DMS53 (cell line): ENCODE measurements at places on chromosomes 7 and 10.
A peak's percentile ranks its signal among the peaks of the same experiment; 100 is the strongest.

DNA sequence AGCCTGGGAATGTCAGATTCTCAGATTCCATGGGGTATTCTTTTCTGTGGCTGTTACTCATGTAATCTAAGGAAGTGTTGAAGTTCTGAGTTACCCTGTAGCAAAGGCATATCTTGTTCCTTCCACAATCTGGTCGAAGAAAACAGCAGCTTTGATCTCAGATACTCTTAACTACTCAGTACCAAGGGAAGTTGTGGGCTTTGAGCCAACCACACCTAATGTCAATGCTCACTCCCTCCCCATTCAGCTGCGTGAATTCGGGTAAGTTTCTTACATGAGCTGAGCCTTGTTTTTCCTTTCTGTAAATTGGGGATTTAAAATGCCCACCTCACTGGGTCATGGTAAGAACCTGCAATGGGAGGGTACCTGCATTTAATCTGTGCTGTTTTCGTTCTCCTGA lies 52.5 kb downstream of the PTPRN2 start:
- no peak for DNase-seq

GRCh38 chr10:23005150-23005549 lies 77.3 kb downstream of the ARMC3 start:
- no peak for DNase-seq

DNA sequence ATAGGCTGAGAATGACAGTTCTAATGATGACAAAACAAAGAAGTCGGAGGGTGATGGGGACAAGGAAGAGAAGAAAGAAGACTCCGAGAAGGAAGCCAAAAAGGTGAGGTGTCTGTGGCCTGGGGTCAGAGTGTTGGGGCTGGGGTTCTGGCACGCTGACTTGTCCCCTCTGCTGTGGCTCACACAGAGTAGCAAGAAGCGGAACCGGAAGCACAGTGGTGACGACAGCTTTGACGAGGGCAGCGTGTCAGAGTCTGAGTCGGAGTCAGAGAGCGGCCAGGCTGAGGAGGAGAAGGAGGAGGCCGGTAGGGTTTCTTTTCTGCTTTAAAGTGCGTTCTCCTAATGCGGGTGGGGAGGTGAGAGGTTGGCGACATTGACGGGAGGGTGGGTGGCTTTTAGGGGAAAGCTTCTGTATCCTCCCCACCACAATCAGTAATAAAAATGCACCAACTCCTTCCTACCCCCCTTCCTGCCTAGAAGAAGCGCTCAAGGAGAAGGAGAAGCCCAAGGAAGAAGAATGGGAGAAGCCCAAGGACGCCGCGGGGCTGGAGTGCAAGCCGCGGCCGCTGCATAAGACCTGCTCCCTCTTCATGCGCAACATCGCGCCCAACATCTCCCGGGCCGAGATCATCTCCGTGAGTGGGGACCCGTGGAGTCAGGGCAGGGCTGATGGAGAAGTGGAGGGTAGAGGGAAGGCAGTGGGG lies 4.6 kb downstream of the UFSP1 start:
- DNase-seq = no peak

DNA sequence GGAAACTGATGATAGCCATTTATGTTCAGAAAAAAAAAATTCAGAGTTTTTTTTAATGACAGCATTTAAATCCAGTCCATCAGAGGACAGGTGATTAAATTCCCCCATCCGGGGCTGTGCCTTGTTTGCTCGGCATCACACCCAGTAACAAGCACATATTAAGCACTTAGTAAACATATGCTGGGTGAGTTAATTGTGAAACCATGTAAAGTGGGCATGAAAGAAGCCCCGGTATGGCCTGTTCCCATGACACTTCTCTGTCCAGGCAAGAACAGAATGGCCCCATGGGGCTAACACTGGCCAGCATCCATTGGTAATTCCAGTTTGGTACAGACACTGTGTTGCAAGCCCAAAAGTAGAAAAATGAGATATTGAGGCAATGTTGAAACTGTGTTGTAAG lies 220.8 kb upstream of the RNF32 start:
- DNase-seq = no peak

GRCh38 chr10:131781791-131782190 lies 119.0 kb upstream of the PPP2R2D start:
- no peak for DNase-seq

DNA sequence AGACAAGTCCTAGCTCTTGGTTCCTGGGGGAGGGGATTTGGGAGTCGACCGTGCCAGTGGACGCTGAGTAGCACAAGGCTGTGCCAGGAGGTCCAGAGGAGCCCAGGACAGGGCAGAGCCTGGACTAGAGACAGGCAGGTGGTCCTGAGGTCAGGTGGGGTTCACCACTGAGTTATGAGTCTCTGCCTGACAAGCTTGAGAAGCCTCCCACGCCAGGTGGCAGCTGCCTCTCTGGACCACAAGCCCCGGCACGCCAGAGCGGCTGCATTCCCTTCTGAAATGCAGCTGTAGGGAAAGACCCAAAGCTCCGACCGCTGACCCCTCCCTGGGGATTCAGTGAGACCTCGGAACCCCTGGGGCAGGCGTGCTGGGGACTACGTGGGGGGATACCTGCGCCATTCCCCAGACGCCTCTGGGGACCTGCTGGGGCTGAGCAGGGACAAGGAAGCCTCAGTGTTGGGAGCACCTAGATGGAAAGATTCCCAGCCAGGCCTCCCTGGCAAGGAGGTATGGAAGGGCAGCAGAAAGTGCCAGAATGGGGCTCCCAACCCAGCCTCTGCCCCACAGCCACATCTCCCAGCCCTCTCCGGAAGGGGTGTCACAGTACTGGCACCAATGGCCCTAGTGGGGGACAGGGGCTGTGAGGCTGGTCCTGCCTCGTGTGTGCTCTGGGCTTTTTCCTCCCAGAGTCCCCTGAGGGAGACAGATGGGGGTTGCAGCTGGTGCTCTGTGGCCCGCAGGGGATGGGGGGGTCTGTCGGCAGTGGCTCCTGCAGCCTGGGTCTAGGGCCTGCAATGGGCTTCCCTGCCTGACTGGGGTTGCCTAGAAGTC lies 29.0 kb downstream of the PDGFA start:
- no peak for DNase-seq

- no peak for DNase-seq
Measured at GRCh38 chr7:25308906-25309705, 80.8 kb upstream of the NPVF start.

DNA sequence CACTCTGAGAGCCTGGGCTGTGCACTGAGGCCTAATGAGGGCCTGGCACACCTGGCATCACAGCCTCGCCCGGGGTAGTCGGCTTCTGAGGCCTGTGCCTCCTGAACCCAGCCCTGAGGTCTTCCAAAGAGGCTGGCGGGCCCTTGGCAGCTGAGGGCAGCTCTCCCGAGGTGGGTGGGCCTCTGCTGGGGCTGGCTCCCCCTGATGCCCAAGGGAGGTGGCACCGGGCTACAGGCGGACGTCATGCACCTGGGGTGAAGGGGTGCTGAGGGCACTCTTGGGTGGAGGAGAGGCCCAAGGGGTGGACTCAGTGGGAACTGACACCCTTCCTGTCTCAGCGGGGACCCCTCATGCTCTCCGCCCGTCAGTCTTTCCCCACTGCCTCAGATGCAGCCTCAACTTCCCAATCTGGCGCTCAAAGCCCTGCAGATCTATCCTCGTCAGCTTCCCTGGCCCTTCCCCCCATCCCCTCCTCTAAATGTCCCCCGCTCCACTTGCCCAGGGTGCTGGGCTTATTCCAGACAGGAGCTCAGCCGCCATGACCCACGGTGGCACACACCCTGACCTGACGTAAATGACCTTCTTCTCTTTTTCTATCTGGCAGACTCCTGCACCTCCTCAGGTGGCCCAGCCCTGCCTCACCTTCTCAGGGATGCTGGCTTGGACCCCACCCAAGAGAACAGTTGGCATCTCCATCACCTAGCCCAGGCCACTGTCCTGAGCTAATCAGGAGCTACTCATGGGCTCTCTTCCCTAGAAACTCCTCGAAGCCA lies 38.2 kb downstream of the MYL10 start:
- no peak for DNase-seq

GRCh38 chr7:129785685-129786514 lies 166.9 kb downstream of the UBE2H start:
- DNase-seq = no peak

DNA sequence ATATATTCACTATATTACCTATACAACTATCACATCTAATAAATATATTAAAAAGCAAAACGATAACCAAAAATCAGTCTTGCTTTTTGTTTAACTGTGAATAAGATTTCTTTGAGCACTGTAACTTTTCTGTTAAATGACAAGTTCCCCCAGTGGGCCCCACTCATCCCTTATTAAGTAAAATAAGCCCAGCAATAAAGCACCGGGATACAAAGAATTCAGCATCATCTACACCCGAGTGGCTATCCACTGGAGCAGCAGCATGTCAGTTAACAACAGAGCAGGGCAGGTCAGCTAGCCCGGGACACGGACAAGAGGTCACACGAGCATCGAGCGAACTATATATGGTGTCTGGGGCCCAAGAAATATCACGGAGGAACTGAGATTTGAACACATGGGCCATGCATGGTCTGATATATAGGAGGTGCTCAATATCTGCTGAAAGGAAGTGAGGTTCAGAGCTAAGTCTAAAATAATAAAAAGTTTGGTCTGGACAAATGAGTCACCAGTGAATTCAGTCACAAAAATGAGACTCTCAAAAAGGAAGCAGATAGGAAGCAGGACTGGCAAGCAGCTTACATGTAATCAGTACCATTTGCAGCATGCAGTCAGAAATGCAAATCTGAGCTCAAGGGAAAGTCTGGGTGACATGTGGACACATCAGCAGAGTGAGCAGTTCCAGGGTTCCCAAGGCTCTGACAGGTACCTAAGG lies 4.1 kb downstream of the ERCC6 start:
- DNase-seq = no peak

GRCh38 chr7:30988351-30989005 lies 24.7 kb downstream of the GHRHR start:
- peak; percentile 54 for DNase-seq

- DNase-seq = no peak
Measured at GRCh38 chr7:1733206-1733907, 63.3 kb downstream of the ELFN1 start.

DNA sequence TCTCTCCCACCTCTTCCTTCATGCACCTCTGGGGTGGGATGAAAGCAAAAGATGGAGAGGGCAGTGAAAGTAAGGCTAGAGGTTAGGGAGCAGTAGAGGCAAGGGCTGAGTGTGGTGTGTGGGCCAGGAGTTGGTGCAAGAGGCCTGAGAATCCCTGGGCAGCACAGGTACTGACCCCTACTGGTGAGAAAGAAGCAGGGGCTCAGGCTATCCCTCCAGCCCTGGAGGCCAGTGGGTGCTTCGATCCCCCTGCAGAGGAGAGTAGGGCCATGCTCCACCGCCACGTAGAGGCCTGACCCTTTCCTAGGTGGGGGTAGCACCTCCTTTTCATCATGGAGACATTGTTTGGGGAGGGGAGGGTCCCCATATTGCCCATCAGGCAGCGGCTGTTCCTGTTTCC lies 9.8 kb downstream of the CDHR1 start:
- peak; percentile 45 for DNase-seq

DNA sequence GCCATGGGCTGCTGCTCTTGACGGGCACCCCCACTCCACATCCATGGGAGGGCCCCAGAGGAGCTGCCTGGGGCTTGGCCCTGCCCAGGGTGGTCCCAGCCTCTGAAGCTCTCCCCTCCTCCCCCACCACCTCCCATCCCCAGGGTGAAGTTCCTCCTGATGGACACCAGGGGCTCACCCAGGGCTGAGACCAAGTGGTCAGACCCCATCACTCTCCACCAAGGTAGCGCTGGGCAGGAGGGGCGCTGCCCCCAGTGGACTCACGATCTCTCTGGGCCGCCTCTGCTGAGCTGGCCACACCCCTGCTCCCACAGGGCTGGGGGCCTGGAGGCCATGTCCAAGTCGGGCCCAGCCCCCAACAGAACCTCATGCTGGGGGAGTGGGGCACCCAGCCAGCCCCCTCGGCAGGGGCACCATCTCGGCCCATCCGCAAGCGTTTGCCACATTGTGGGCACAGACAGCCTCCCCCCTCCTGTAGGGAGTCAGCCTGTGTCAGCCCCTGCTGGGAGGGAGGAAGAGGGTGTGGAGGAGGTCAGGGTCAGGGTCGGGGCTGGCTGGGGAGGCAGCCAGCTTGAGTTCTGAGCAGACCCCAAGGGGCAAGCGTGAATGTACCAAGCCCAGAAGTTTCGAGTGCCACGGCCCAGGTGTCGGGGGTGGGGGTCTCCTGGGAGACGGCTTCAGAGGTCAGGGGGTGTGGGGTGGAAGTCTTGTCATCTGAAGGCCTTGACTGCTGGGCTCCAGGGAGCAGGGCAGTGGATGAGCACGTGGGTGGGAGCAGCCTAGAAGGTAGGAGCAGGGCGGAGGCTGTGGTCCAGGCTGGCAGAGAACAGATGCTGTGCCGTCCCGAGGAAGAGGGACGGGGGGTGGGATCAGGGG lies 2.8 kb downstream of the UPK3B start:
- DNase-seq = peak; percentile 56

GRCh38 chr7:128266883-128267594 lies 26.0 kb downstream of the LEP start:
- no peak for DNase-seq

GRCh38 chr10:7460006-7460405 lies 49.2 kb upstream of the SFMBT2 start:
- DNase-seq = no peak

- DNase-seq = no peak
Measured at GRCh38 chr7:8160779-8161345, 101.1 kb downstream of the ICA1 start.

- no peak for DNase-seq
Measured at GRCh38 chr7:135980665-135981180, 3.6 kb upstream of the MTPN start.

- peak; percentile 3 for DNase-seq
Measured at GRCh38 chr10:76257816-76258215, 826.4 kb downstream of the LRMDA start.
